Left renal pelvis (tissue), 4 donors: ENCODE measurements at places on chromosomes 13 and 19. TPM values are rescaled to one million over a fixed set of nuclear protein-coding genes. Genes with fewer than 3 reads are reported as not detected.

GRCh38 chr19:49923055-49924003 lies 5.7 kb upstream of the ATF5 start:
- DNase-seq = no peak

DNA sequence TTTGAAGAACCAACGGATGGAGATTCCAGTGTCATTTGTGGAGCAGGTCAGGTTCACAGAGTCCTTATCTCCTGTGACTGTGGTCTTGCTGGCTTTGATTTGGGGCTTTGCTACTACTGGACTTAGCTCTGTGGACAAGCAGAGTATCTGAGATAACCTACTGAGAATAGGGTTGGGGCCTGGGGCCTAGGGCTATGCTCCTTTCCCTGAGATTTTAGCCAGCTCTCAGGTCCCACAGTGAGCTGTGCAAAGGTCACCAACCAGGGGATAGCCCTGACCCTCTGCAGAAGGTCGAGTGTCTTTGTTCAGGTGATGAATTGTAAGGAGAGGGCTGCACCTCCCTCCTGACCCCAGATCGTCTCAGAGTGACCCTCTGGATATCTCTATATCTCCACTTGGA lies 9.2 kb downstream of the CEACAM1 start:
- no peak for DNase-seq

- no peak for DNase-seq
Observed at GRCh38 chr19:49168421-49168820, 10.8 kb downstream of the TRPM4 start.

DNA sequence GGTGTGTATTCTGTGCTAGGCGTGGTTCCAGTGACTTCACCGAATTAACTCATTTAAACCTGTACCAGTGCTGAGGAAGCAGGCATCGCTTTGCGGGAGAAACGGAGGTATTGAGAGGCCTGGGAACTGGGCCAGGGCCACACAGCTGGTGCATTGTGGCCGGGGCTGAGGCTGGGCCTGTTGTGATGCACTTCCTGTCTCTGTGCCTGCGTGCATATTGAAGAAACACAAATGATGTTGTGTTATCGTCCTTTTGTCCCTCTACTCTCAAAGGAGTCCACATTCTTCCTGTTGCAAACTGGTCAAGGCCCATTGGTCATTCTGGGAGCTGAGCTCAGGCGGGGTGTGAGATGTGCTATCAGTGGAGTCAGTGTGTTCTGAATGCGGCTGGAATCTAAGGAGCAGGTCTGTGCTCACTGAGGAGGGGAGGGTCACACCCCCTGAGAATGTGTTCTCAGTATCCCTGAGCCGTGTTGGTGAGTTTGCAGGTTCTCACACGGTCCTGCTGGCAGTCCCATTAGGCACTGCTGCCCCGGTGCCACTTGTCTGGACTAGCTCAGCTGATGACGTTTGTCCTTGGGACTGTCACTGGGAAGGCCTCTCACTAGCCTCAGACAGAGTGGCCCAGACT lies 62.1 kb downstream of the ARHGEF7 start:
- DNase-seq = no peak

DNA sequence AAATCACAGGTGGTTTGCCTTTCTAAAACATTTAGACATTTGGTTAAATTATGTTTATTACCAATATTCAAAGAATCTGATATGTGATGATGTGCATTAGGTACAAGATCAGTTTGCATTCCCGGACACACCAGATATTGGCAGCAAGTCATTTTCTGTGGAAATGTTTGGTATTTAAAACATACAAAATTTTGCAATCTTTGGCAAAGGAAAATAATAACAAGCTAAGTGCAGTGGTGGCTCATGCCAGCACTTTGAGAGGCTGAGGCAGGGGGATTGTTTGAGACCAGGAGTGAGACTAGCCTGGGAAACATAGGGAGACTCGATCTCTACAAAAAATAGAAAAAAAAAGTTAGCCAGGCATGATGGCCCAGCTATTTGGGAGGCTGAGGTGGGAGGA lies 29.1 kb upstream of the TSC22D1 start:
- no peak for DNase-seq

DNA sequence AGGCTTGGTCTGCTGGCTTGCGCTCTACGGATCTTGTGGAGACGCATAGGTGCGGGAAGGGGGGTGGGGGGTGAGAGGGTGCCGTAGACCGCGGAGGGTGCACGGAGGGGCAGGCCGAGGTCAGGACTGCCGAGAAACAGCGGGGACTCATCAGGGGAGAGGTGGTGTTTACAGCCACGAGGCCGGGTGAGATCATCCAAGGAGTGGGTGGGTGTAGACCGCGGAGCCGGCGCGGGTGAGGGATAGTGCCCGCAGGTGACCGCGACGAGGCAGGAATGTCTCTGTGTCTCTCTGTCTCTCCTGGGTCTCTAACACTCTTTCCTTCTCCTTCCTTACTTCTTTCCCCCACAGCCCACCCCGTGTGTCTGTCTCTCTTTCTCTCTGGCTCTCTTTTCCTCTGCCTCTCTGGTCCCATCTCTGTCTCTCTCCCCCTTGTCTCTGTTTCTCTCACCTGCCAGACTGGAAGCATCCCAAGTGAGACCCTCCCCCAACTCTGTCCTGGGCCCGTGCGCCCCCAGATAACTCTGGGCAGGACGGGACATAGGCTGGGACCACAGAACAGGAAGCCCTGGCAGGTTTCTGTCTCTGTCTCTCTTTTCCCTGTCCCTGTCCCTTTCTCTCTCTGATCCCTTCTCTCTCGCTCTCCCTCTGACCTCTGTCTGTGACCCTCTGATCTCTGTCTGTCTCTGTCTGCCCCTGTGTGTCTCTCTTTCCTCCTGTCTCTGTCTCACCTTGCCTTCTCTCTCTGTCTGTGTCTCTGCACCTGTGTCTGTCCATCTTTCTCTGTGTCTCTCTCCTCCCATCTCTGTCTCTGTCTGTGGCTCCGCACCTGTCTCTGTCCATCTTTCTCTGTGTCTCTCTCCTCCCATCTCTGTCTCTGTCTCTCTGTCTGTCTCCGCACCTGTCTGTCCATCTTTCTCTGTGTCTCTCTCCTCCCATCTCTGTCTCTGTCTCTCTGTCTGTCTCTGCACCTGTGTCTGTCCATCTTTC lies 1.8 kb upstream of the KLK4 start:
- DNase-seq = no peak

- no peak for DNase-seq
Observed at GRCh38 chr19:46374536-46375475, 27.9 kb downstream of the PPP5C start.

GRCh38 chr19:32498648-32499200 lies 82.3 kb upstream of the PDCD5 start:
- DNase-seq = no peak

GRCh38 chr13:42280537-42280936 lies 8.6 kb downstream of the AKAP11 start:
- DNase-seq = no peak

- DNase-seq = no peak
Observed at GRCh38 chr13:84445776-84446175, 563.5 kb upstream of the SLITRK1 start.

Gene NMRK2
- not detected for polyA plus RNA-seq

Gene IGFL4
- 0.18 TPM for polyA plus RNA-seq

Gene KLHL1
- 0.89 TPM for polyA plus RNA-seq

Gene APOC4
- polyA plus RNA-seq = not detected

Gene C19orf85
- not detected for polyA plus RNA-seq

Gene TRIP10
- polyA plus RNA-seq = 61.6 TPM
